ENCODE measurements at places on chromosomes 5 and 9.

DNA sequence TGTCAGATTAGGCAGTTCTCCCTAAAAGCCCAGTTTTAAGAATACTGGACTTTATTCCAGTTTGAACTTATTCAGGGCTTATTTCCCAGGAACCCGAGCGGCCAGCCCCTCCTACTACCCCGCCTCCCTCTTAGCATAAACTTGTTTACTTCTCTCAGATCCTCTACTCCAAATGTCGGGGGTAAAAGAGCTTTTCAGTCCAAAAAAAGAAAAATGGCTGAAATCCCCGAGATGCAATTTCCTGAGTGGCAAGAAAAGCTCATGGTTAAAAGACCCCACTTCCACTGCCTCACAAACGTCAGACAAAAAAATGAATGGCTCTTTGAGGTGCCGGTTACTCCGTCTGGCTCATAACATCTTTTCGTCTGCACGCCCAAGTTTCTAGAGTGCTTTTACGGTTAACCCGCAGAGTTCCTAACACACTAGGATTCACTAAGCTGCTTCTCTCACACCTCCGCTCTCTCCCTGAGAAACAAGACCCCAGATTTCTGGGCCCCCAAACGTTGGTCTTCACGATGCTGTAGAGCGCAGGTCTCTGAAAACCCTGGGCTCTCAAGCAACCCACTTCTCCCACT lies 402 bp downstream of the BRD8 start:
- DNase-seq, result peak; percentile 23

- DNase-seq, result no peak
Observed at GRCh38 chr9:38281917-38282316, 110.6 kb upstream of the ALDH1B1 start.

DNA sequence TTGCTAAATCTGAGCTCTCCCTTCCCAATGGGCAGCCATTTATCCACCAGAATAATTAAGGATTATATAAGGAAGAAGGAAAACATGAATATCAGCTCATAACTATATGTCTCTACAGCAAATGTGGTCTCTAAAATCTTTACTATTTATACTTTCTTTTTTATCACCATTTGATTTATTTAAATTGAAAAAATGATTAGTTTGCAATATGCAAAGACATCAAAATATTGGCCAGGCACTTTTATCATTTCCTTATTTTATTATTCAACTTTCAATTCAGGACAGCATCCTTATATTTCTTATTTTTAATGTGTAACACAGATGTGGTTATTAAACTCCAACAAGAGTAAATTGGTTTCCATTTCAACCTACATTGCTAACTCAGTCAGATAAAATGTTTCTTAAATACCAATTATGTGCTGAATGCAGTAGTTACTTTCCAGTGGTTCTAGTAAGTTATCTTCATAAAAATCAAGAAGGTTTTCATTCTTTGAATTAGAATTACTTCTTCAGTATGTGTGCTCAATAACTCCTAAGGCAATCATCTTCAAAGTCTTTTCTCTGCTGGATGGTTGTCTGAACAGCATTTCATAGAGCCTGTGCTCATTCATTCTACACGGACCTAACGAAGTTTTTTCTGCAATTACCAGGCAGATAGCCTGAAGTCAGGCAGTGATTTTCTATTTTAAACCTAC lies 1148.0 kb downstream of the CDH12 start:
- no peak for DNase-seq

GRCh38 chr9:37421914-37422288 lies 595 bp upstream of the GRHPR start:
- no peak for DNase-seq

- DNase-seq, result no peak
Observed at GRCh38 chr5:53923961-53924360, 363.5 kb downstream of the NDUFS4 start.

DNA sequence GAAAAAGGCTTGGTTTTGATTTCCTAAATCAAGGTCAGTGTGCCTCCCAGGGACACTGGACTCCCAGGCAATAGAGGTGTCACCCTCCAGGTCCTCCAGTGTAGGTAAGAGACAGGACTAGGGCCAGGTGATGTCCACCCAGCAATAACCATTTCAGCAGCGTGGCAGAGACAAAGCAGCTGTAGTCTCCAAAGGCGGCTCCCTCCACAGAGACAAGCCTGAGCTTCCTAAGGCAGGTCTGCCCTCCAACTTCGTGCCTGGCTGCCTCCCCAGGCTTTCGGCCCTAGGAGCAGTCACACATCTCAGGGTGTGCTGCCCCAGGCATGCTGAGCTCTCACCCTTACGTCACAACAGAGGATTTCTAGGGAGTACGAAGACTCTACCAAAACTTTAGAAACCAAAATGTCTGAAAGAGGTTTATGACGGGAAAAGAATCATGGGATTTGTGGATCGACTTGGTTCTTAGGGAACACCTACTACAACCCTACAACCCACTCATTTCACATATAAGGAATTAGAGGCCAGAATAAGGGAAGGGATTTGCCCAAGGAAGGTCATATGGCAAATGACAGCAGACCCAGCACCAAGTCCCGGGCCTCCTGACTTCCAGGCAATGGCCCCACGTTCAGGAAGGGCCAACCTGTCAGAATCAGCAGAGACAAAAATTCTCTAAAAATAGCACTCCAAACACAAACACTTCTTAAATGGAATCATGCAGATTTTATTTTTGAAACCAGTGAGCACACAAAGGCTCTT lies 105.5 kb downstream of the KLHL3 start:
- DNase-seq, result no peak

DNA sequence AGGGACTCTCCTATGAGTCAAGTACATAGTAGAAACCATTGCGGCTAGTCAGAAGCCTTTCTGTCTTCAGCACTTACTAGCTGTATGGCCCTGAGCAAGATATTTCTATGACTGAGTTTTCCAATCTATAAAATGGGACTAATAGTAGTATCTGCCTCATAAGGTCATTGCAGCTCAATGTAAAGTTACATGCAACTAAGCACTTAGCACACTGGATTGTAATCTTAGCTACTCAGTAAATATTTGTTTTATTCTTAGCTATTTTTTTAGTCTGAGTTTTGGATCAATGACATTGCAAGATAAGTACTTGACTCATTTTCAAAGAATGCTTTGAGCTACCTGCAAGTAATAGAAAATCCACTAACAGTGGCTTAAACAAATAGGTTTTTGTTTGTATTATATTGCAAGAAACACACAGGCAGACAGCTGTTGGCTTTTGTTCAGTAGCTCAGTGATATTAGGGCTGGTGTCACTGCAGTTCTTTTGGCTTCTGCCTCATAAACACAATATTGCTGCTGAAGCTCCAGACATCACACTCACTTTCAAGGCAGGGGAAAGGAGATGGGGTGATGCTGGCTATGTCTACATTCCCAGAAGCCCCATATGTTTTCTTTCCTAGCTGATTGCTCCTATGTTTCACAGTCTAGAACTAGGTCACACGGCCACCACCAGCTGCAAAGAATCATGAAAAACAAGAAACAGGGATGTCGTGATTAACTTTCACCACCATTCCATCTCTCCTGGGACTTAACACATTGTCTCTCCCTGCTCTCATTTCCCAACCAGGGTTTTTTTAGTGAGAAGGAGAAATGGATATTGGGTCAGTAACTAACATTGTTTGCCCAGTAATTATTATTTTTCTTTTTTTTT lies 26.9 kb upstream of the FAT2 start:
- DNase-seq, result peak; percentile 87

GRCh38 chr5:179163236-179164155 lies 103.3 kb downstream of the ZNF354C start:
- DNase-seq, result no peak

GRCh38 chr9:124077915-124078572 lies 66.5 kb downstream of the LHX2 start:
- DNase-seq, result peak; percentile 34

GRCh38 chr9:136273244-136273865 lies 27.7 kb upstream of the QSOX2 start:
- DNase-seq, result no peak

DNA sequence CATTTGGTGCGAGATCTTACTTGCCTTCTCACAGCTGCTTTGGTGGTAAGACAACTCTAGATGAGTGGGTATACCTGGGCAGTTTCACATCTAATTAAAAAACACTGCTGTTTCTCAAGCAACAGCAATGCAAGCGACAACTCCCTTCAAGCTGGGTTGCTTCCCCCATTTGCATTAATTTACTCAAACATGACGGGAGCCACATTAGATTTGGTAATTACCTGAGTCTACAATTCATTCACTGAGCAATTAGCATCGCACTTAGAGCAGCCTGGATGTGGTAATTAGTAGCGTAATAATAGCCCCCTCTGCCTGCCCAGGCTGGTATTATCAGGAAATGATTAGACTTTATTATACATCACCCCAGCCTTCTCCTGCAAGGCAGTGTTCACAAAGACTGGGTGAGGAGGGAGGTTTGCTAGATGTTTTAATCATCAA lies 73.4 kb downstream of the FBXO38 start:
- DNase-seq, result no peak

DNA sequence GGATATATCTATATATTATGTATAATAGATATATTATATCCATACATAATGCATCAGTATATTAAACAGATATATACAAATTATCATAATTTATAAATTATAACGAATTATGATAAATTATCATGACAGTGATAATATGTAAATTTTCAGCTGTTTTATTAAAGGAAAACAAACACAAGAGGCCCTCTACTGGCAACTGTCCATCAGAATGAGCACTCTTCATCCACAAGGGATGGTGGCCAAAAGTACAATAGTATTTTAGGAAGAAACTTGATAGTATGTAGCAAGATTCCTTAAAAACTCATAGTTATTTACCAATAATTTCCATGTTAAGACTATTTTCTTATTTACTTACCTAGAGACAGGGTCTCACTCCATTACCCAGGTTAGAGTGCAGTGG lies 113.3 kb upstream of the LPAR1 start:
- no peak for DNase-seq

GRCh38 chr5:6676702-6677101 lies 36.5 kb upstream of the TENT4A start:
- no peak for DNase-seq

DNA sequence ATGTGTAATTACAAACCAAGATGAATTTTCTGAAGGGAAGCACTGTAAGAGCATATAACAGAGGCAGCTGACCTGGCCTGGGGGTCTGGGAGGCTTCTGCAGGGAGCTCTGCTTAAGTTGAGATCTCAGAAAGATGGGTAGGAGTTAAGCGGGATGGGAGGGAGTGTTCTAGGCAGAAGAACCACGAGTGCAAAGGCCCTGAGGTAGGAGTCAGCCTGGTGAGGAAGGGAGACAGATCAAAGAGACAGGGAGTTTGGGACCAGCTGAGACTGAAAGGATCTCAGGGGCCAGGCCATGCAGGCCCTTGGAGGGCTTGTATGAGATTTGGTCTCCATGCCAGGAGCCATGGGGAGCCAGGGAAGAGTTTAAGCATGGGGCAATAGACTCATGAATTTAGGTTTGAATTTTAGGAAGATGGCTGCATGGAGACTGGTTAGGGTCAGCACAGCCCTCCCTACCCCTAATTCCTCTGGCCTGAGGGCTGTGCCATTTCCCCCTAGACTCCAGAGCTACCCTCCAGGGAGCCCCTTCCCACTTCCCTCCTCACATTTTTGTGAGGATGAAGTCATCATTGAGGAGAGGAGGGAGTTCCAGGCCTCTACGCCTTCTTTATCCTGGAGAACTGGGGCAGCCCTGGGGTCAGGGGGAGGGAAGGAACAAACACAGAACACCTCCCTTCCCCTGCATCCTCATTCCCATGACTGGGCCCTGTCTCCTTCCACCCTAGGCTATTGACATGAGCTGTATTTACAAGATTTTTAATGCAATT lies 4.8 kb upstream of the ARAP3 start:
- no peak for DNase-seq

DNA sequence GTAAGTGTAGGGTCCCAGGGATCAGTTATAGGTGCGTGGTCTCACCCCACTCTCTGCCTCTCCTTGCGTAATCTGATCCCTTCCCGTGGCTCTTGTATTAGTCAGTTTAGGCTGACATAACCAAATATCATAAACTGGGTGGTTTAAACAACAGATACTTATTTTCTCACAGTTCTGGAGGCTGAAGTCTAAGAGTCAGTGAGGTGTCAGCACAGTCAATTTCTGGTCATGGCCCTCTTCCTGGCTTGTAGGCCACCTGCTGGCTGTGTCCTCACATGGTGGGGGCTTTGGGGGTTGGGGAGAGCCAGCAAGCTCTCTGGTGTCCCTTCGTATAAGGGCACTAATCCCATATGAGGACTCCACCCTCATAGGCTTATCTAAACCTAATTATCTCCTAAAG lies 32.3 kb downstream of the CARTPT start:
- DNase-seq, result no peak

GRCh38 chr5:114412510-114413171 lies 50.8 kb downstream of the KCNN2 start:
- no peak for DNase-seq

- DNase-seq, result no peak
Observed at GRCh38 chr9:87584326-87584725, 86.7 kb downstream of the DAPK1 start.

GRCh38 chr9:84270847-84271530 lies 69.6 kb downstream of the SLC28A3 start:
- no peak for DNase-seq

DNA sequence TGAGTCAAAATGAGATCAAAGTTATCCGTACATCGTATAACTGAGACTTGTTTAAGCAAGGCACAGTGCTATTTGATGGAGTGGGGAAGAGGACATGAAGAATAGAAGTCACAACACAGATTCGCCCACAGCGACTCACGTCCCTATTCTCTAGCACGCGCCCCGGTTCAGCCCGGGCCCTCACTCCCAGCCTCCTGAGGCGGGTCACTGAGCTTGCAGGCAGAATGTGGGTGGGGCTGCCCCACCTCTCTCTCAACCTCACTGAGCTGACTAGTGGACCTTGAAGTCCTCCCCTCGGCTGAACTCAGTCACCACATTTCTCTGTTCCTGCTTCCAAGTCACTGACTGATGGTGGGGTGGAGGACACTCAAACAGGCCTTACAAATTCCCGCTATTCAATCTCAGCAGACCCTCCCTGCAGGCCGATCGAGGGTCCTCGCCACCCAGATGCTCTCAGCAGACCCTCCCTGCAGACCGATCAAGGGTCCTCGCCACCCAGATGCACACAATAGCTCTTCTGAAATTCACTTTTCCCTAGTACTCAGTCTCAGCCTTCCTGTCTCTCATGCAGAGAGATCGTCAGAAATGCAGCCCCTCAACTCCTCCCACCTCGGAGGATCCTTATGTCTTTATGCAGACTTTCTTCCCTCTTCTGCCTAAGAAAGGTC lies 12.9 kb downstream of the GLDC start:
- DNase-seq, result peak; percentile 74

GRCh38 chr5:134851307-134851923 lies 5.6 kb downstream of the C5orf24 start:
- DNase-seq, result no peak

Data from HepG2 (cell line).